Motor neuron (in vitro differentiated cells): ENCODE measurements at places on chromosomes 3 and 15.

- peak; percentile 57 for ATAC-seq
Measured at GRCh38 chr3:112582244-112582874, 20.5 kb downstream of the SLC35A5 start.

GRCh38 chr3:86967062-86967461, 23.9 kb downstream of the VGLL3 start:
- no peak for ATAC-seq

GRCh38 chr3:14457999-14458398, 55.6 kb downstream of the SLC6A6 start:
- peak; percentile 19 for ATAC-seq

GRCh38 chr3:132317229-132317948, at the start of gene ACP3:
Gene ACP3, plus strand, starts transcription at chr3:132317407. Its CDS starts 50 bp downstream, at chr3:132317457.
- no peak for ATAC-seq

DNA sequence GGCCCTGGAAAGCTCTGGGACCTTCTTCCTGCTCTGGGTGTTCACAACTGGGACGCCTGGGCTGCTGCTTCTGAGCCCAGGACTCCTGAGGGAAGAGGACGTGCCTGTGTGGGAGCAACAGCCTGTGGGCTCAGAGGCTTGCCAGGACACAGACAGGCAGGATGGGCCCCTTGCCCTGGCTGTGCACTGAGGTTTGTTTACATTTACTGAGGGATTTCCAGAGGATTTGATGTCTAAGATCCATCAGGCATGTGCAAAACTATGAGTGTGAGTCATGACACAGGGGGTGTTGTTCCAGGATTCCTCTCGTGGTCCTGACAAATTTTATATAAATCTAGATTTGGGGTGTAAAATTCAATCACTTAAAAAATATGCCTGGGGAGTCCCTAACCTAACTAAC, 10.6 kb downstream of the CCR9 start:
- ATAC-seq = peak; percentile 46

- ATAC-seq = no peak
Measured at GRCh38 chr3:178042376-178042775, 493.9 kb upstream of the KCNMB2 start.

DNA sequence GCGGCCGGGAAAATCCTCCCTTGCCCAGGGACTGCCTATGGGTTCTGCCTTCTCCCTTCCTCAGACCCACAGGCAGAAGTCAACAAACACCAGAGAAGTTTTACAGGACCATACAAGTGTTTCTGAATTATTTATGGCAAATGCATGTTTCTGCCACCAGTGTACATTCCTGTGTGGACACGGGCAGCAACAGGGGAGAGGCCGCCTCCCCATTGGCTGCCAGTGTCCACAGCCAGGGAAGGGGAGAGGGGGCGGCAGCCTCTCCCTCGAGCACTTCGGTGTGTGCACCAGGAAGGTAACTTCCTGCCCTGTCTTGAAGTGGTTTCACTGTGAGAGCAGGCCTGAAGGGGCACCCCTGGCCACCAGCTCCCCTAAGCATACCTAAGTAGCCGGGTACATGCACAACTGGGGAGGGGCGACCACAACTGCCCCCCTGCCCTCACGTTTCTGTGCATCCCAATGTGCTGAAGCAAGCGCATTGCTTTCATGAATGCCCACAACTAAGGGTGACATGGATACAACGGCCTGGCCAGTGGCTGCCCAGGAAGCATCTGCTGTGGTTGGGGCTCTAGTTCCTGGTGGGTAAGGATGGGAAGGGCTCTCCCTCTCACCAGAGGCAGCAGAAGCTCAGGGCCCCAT, 14.8 kb upstream of the SHISA5 start:
- ATAC-seq = no peak

- peak; percentile 57 for ATAC-seq
Measured at GRCh38 chr3:49867871-49868321, 1.8 kb downstream of the CAMKV start.

- no peak for ATAC-seq
Measured at GRCh38 chr15:64237677-64238076, 74.9 kb upstream of the PPIB start.

DNA sequence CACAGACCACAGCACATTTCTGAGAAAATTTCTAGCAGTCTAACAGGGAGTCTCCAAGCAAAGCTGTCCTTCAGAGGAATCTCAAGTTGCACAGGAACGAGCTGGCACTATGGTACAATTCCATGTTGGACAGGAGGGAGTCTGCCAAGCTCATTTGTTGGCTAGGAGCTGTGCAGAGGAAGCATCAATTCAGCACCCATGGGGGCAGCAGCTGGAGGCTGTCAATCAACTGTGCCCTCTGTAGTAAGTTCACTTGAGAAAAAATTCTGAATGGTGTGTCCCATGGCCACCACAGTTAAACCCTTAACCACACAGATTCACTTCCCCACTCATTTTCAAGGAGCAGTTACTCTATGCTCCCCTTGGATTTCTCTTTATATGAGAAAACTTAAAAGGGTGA, 298.5 kb upstream of the PPP2R3A start:
- ATAC-seq = no peak

DNA sequence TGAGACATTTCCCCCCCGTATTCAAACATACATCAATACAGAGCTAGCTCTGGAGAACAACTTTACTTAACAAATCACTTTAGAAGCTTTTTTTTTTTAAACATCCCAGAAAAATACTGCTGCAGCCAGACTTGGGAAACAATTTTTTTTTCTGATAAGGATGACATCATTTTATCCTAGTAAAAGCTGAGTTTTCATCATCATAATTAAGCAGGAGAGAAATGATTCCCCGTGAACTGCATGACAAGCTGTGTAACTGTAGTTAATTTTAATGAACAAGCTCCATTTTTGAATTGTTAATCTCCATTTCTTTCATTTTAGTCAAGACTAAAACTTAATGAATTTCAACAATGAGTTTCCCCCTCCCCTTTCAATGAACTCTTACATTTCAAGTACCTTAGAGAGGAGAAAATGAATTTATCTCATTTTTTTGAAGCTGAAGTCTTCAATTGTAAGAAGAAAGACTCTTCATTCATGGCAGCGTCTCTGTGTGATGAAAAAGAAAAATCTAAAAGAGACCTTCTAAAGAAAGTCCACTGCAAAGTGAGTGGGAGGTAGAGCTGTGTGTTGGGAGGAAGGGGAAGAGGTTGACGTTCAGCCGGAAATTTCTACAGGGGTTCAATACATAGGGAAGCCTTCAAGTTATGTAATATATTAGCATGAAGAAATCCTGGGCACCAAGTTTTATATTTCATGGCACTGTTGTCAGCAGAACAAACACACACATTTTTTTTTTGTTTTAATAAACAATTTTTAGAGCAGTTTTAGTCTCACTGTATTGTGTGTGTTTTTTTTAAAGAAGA, 31.7 kb downstream of the HES1 start:
- peak; percentile 21 for ATAC-seq

DNA sequence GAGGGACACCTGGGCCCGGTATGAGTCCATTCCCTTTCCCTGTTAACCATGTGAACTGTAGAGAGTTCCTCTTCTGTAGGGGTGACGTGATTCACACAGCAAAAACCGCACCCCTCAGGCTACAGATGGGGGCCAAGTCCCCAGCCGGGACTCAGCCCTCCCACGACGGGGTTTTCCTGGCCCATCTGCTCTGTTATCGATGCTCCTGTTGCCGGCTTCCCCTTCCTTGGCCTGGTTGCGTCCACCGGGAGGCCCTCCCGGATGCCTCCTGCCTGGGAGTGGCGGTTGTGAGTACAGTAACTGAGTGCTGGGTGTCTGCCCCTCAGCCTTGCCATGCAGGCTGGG, 817 bp upstream of the PLXNA1 start:
- no peak for ATAC-seq

GRCh38 chr3:10508619-10509260, 3.4 kb upstream of the ATP2B2 start:
- ATAC-seq = no peak

DNA sequence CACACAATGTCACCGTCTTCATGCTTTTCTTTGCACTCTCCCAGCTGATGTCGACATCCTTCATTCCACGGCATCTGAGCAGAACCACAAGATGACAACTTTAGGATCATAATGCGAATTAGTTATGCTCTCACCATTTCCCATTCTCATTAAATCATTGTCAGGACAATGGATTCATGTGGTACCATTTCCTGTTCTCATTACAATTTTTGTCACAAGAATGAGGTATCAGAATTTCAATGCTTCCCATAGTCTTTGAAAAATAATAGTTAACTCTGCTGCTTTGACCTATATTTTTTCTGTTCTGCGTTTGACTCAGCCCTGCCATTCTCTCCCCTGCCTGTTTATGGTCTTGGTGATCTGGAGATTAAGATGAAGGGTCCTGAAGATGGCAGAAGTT, 175.7 kb upstream of the MDFIC2 start:
- no peak for ATAC-seq
